ENCODE measurements at places on chromosomes 4 and X.

GRCh38 chr4:83552924-83553323 lies 17.0 kb downstream of the GPAT3 start:
- DNase-seq: no peak

- no peak for DNase-seq
These were observed 79.3 kb downstream of the CLDN22 start for GRCh38 chr4:183240581-183241321.

GRCh38 chr4:175953960-175954521 lies 111.6 kb upstream of the WDR17 start:
- no peak for DNase-seq

DNA sequence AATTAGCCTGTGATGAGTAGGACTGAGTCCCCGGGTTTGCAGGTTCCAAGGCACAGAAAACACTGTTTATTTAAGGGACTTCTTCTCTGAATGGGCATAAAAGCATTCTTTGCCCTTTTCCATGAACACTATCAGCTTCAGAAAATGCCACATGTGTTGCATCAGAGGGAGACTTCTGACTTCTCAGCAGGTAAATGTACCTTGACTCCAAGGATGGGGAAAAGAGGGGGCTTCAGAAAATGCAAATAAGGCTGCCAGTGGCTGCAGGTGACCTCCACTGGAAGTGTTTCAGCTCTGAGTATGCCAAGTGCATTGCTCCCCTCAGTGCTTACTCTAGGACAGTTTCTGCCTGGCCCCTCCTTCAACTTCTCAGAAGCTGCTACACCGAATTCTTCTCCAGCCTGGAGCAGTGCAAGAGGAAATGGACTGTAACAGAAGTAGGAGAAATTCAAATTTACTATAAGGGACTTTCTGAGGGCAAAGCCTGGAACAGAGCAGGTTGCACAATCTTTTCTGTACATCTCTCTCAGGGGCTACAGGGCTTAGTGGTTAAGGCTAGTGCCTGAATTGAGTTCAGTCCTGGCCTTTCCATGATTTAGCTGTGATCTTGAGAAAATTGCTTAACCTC lies 233.2 kb downstream of the PTTG2 start:
- DNase-seq: no peak

DNA sequence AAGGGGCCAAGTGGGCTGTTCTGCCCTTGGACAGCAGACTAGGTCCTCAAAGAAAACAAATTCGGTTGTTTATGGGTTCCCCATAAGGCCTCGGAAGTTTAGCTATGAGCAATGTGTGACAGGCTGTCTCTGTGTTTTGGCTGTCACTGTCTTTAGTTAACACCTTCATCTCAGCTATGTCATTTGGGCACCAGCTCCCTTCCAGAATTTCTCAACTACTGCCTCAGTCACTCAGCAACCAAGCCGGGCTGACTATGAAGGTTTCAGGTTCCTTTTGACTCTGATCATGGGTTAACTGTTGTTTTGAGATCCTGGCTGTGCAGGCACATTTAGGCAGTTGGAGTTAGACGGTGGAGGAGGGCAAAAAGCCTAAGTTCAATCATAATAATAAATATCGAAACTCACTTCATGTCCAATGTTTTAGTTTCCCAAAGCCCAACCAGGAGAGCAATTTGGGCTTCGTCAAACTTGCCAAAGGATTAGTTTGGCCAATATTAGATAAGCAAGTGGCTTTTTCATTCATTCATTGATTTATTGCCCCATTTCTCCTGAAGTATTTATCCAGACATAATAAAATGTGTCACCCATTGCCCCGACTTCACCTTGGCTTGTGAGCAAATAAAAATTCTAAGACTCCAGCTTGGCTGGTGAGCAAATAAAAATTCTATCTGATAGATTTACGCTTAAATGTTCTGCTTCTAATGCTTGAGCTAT lies 9.1 kb upstream of the PAGE1 start:
- DNase-seq: no peak

- no peak for DNase-seq
These were observed 1754.3 kb upstream of the AGA start for GRCh38 chr4:179196511-179196910.

DNA sequence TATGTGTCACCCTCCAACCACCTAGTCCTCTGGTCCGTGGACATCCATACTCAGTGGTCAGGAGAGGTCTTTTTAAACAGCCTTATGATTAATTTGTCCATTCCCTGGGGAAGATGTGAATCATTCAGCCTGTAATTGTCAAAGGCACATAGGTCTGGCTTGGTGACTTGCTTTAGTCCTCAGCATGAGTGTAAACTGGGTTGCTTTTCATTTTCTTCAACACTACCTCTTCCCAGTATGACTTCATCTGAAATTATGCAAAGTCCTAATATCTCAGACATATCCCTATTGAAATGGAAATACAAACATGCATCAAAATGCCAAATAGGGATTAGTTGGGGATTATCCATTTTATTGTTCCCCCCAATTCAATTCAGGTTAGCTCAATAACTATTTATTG lies 208.3 kb upstream of the AMOT start:
- no peak for DNase-seq

- DNase-seq: no peak
These were observed 21.3 kb upstream of the SOX3 start for GRCh38 chrX:140526171-140526570.

DNA sequence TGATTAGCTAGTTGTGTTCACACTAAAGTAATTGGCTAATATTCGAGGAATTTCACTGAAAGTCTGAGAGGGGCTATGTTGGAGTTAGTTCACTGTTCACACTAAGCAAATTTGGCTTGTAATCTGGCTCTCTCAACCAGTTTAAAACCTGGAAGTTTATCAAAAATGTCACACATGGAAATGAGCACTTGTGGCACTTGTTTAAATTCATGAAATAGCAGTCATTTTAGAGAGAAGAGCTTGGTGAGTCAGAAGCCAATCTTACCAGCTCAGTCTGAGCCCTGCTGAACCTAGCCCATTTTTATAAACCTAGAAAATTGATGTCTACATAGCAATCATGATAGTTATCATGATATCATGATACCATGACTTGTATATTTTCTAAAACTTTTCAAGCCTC lies 90.7 kb upstream of the JADE1 start:
- DNase-seq: no peak

DNA sequence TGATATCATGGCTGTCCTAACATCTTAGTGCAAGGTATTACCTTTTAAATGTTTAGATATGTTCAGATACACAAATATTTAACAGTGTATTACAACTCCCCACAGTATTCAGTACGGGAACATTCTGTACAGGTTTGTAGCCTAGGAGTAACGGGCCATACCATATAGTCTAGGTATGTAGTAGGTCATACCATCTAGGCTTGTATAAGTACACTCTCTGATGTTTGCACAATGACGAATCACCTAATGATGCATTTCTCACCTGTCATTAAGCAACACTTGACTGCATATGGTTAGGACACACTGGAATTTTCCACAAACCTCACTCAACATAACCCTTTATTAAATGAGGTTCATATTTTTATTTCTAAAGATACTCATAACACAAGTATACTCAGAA lies 67.7 kb downstream of the THOC2 start:
- no peak for DNase-seq

DNA sequence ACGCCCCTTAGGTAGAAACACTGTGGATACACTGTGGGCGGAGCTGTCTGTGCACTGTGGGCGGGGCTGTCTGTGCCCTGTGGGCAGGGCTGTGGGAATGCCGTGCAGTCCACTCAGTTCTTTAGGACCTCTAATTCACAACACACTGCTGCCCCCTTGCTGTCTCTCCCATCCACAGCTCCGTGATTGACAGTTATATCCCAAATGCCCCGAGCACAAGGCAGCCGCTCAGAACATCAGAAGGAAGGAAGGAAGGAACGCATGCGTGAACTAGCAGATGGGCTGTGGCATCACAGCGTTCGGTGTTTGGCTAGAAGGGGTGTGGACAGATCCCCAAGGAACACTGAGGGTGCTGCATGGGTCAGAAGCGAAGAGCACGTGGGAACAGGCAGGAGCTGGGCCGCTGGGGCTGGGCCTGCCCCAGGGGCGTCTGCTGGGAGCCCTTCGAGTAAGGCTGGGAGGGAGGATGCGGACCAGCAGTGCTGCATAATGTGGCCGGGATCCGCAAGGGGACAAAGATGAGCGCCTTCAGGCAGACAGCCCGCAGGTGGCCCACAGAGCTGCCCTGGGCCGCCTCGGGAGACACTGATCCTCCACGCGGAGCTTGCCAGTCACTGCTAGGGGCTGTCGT lies 29.8 kb downstream of the ACOX3 start:
- no peak for DNase-seq

DNA sequence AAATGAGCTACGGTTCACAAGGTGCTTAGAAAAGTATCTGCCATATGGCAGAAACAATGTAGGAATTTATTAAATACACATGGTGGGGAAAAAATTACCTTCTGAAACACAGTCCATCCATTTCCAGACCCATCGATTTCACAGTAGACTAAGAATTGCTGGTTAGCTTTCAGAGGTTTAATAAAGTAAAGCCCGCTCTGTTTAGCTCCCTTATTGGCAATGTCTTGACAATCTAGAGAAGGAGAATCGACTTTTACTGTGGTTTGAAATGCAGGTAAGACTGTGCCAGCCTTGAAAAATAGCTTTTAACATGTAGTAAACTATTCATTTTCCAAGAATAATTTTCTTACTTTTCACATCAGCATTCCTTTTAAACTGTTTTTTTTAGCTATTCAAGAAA lies 2.9 kb downstream of the FGG start:
- DNase-seq: no peak

DNA sequence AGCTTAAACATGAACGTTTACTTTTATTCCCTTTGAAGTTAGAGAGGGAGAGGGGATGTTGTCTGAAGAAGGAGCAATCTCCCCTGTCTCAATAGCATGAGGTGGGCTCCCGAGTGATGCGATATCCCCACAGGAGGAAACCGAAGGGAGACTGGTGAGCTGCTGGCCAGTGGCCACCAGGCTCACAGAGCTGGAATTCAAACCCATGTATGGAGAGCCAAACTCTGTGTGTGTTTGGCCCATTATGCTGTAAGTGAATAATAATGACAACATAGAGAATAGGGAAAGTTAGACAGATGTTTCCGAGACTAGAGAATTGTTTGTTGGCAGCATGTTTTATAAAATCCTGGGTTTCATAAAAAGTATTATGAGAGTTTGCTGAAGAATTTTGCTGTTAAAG lies 66.1 kb upstream of the CLNK start:
- DNase-seq: no peak

GRCh38 chr4:188408244-188409030 lies 269.2 kb downstream of the TRIML1 start:
- DNase-seq: no peak

DNA sequence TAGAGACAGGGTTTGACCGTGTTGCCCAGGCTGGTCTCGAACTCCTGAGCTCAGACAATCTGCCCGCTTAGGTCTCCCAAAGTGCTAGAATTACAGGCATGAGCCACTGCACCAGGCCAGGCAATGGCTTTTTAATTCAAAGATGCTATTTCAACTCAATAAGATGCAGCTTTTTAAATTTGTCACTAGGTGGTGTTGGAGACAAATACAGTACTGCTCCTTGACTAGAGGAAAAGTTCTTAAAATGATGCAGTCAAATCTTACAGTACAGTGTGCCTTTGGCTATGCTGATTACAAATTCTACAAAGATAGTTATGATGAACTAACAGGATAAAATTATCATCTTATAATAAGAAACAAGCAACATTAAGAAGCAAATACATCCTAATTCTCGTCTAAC lies 441.1 kb downstream of the KCNIP4 start:
- DNase-seq: no peak

DNA sequence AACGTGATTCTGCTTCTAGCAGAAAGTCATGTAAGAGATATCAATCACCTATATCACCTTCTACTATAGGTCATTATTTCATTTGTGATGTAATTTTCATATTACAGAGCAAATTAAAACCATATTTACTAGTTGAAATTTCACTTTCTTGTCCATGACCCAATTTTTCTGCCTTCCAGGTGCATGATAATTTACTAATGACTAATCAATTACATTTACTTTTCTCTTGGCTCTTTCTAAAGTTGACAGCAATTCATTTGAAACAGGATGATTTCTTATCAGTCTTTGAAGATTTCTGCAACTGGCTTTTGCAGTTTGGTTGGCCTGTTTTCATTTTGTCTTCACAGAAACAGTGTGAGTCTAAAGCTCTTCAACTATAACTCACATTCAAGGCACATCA lies 81.4 kb downstream of the ZAR1 start:
- no peak for DNase-seq

DNA sequence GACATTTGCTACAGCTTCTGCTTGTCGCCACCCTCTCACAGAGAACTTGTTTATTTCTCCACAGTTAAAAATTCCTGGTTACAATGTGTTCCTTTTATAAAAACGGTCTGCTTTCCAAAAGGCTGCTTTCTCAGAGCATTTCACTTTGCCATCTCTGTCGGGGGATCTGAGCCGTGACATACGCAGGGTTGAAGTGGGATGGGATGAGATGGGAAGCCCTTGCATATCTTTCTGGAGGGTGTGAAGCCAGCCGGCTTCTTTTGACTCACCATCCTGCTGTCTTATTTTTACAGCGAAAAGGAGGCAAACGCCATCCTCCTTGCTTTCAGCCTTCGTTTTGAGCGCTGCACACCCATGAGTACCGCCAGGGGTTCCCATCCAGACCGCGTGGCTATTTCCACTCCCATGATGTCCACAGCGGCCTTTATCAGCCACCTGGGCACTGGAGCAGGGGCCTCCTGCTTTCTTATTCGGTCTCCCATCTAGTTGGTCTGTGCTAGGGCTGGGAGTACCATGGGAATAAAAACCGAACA lies 99.8 kb upstream of the GATB start:
- DNase-seq: no peak

DNA sequence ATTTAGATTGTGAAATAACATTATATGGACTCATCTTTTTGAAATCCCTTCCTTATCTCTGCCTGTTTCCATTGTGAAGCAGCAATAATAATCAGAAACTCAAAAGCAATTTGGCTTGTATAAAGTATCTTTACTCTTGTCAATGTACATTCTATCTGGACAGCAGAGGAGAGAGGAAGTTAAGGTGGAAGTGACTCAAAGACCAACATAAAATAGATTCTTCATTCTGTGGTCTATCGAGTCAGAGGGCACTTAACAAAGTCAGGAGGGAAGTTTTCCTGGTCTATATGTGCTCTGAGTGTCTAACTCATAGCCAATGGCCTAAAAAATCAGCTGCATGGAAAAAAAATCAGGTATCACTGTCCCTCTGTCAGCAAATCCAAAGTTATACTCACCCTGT lies 155.5 kb downstream of the EMCN start:
- DNase-seq: no peak

DNA sequence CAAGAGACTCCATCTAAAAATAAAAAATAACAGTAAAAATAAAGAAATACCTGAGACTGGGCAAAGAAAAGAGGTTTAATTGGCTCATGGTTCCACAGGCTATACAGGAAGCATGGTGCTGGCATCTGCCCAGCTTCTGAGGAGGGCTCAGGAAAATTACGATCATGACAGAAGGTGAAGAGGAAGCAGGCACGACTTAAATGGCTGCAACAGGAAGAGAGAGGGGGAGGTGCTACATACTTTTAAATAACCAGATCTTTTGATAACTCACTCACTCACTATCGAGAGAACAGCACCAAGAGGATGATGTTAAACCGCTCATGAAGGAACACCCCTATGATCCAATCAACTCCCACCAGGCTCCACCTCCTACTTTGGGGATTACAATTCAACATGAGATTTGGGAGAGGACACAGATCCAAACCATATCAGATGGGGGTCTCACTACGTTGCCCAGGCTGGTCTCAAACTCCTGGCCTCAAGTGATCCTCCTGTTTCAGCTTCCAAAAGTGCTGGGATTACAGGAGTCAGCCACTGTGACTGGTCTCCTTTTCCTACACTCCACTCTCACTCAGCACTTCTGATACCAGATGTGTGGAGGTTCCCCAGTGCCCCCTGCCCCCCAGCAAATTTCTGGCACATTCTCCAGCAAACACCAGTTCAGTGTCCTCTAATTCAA lies 11.9 kb upstream of the ZNF157 start:
- no peak for DNase-seq

- DNase-seq: no peak
These were observed 6.8 kb downstream of the TXK start for GRCh38 chr4:48127231-48127630.

Measured in activated T-helper 1 cell treated with anti-CD3 and anti-CD28 coated beads, Interleukin-2, amount 50 U/mL, for 16 hours (primary cell).